ENCODE measurements at places on chromosomes 12 and 14.

DNA sequence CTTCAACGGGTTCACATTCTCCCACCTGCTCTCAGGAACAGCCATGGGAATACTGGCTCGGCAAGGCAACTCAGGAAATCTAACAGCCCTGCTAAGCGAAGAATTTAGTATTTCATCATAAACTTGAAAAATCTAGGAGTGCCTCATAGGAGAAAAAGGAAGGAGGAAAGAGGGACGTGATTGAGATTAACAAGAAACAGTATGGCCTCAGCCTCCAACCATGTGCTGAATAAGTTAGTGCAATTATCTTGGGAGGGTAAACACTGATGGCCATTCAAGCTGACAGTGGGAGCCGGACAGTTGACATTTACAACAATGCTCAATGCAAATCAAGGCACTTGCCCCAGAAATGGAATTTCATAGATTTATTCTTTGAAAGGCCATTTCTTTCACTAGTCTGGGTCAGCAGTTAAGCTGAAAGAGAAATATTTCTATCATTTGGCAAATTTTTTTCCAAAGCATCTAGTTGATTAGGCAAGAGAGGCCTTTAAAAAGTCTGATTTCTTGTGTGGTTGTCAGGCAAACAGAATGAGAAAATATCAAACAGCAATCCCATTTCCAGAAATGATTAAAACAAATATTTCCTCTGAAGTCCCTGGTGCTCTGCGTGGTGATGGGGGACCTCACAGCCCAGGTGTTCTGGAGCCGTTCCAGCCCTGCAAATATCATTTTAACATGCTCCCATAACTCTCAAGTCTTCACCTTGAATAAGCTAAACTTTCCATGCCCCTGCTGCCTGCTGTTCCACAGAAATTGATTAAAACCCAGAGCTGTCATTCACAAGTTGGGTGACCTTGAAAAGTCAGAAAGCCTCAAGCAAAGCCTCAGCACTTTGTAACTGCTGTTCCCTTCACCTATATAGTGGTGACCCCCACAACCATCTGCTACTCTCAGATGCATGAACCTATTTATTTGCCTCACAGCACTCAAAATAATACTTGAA is 121.6 kb downstream of the PHLDA1 start:
- no peak for DNase-seq

GRCh38 chr12:131363393-131363792 is 347.5 kb upstream of the SFSWAP start:
- no peak for DNase-seq

GRCh38 chr12:17875230-17875629 is 214.8 kb downstream of the RERGL start:
- no peak for DNase-seq

DNA sequence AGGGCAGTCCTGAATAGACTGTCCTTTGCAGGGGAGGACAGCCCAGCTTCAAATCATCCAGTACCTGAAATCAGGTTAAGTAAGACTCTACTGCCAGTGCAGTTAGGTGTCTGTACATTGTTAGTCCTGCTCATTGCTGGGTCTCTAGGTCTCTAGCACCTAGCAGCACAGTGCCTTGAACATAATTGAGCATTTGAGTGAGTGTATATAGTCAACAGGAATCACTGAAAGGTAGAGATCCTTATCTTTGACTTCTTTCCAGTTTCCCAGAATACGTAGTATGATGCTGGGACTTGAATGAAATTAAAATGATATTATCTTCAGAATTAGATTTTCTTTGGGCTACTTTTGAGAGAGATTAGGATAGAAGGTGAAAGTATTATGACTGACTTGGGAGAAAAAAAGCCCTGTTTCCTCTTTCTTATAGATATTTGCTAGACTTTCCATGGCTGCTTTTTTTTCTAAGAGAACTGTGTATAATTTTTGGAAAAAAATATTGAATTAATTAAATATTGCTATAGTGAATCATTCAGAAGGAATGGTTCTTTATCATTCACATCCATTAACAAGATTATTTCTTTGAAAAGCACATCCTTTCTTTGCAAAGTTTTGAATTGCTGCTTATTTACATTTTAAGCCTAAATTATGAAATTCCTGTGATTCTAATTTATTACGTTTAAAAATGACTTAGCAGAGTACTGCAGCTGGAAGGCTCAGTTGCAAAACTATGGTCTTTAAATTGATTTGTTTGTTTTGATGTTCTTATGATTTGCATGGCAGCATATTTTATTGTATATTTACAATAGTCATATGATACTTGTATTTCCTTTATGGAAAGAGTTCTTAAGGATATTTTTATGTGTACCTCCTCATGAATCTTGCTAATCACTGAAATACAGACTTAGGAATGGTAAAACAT is 51.6 kb downstream of the PPP4R4 start:
- DNase-seq = no peak

GRCh38 chr14:49480979-49481498 is 105.1 kb downstream of the RPS29 start:
- no peak for DNase-seq

- DNase-seq = no peak
These were observed 22.5 kb upstream of the MANSC4 start for GRCh38 chr12:27802511-27802910.

GRCh38 chr12:103884316-103884715 is 43.3 kb upstream of the NT5DC3 start:
- no peak for DNase-seq

DNA sequence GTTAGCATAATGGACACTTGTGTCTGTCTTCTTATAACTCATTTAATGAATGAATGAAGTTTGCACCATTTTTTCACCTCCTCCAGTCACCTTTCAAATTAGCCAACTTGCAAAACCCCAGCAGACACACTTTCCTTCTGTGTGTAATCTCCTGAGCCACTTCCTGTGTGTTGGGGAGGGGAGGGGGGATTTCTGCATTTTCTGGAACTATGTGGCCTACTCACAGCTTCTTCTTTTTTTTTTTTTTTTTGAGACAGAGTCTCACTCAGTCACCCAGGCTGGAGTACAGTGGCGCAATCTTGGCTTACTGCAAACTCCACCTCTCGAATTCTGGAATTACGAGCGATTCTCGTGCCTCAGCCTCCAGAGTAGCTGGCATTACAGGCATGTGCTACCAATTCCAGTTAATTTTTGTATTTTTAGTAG is 4.1 kb upstream of the SERPINA1 start:
- DNase-seq = no peak

DNA sequence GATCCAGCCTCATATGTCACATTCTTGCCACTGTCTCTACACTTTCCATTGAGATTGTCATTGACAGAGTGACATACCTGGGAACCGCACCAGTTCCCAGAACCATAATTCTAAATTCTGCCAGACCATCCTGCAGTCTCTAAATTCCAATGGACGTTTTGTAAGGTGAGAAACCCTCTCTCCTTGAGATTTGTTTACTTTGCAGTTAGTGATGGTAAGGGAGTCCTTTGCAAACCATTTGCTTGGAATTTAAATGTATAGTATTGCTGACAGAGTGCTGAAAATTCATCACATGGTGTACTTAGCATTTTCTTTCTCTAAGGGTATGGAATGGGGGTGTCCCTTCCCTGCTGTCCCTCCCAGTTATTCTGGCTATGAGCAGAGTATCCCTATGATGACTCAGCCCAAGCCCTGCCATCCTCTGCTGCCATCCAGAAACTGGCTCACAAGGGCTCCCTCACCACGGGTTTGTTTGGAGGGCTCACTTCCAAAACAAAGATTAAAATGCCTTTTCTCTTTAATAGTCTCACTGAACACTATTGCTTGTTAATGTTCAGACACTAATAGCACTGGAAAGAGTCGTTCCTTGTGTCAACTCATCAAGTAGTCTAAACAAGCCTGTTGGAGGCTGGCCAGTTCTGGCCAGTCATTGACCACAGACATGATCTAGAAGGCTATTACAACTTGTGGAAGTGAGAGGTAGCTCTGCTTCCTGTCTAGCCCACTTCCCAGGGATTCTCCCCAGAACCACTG is 129.0 kb upstream of the HMGA2 start:
- DNase-seq = no peak

Data from esophagus squamous epithelium (tissue), 5 donors.